ENCODE measurements at places on chromosomes 4 and X. TPM values are rescaled to one million over a fixed set of nuclear protein-coding genes. Genes with fewer than 3 reads are reported as not detected.

Gene PRKG2
- total RNA-seq = 5.9 TPM

Gene NPNT
- 6.9 TPM for total RNA-seq

Gene SH2D1A
- total RNA-seq = not detected

Gene TEX13C
- not detected for total RNA-seq

Gene WDR19
- total RNA-seq = 58.6 TPM

Gene YY2
- 1.6 TPM for total RNA-seq

Gene CHRNA9
- not detected for total RNA-seq

Gene SLC2A9
- 2.7 TPM for total RNA-seq

Gene CRMP1
- total RNA-seq = 90.5 TPM

Gene OTC
- 1.5 TPM for total RNA-seq

Gene CFAP299
- total RNA-seq = 2.6 TPM

Gene PLK4
- 1.4 TPM for total RNA-seq

Gene HTRA3
- 0.38 TPM for total RNA-seq

Gene ZCCHC12
- 7.3 TPM for total RNA-seq

Gene SPATA4
- 1.5 TPM for total RNA-seq

Gene MORC4
- 5.2 TPM for total RNA-seq

Gene SYNPO2
- 31.1 TPM for total RNA-seq

Gene DUSP9
- 1.8 TPM for total RNA-seq

Gene REELD1
- 0.70 TPM for total RNA-seq

Gene GUCY1B1
- total RNA-seq = 117 TPM

Gene CYTL1
- 0.74 TPM for total RNA-seq

Gene VSIG4
- total RNA-seq = 27.3 TPM

Measured in dorsolateral prefrontal cortex (tissue), 122 donors.